ENCODE measurements at places on chromosomes 11 and 22.

DNA sequence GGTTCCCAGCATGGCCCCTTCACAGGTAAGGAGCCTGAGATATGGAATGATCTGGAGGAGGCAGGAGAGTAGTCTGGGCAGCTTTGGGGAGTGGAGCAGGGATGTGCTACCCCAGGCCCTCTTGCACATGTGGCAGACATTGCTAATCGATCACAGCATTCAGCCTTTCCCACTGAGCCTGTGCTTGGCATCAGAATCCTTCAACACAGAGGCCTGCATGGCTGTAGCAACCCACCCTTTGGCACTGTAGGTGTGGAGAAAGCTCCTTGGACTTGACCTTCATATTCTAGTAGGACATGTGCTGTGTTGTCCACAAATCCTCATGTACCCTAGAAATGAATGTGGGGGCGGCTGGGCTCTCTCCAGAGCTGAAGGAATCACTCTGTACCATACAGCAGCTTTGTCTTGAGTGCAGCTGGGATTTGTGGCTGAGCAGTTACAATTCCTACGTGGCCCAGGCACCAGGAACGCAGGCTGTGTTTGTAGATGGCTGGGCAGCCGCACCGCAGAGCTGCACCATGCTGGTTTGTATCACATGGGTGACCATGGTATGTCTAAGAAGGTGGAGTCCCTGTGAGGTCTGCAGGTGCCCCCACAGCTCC, 21.8 kb upstream of the PPP6R3 start:
- DNase-seq: no peak

- DNase-seq: no peak
Measured at GRCh38 chr22:47695176-47695575, 932.7 kb downstream of the TBC1D22A start.

GRCh38 chr11:58525037-58525614, 17.2 kb upstream of the OR5B21 start:
- DNase-seq: no peak

DNA sequence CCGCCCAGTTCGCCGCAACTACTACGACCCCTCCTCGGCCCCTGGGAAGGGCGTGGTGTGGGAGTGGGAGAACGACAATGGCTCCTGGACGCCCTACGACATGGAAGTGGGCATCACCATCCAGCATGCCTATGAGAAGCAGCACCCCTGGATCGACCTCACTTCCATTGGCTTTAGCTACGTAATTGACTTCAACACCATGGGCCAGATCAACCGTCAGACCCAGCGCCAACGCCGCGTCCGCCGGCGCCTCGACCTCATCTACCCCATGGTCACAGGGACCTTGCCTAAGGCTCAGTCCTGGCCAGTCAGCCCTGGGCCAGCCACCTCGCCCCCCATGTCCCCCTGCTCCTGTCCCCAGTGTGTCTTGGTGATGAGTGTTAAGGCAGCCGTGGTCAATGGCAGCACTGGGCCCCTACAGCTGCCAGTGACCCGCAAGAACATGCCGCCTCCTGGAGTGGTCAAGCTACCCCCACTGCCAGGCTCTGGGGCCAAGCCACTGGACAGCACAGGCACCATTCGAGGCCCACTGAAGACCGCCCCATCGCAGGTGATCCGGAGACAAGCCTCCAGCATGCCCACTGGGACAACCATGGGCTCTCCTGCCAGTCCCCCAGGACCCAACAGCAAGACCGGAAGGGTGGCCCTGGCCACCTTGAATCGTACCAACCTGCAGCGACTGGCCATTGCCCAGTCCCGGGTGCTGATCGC, 10.0 kb downstream of the DTX4 start:
- no peak for DNase-seq

DNA sequence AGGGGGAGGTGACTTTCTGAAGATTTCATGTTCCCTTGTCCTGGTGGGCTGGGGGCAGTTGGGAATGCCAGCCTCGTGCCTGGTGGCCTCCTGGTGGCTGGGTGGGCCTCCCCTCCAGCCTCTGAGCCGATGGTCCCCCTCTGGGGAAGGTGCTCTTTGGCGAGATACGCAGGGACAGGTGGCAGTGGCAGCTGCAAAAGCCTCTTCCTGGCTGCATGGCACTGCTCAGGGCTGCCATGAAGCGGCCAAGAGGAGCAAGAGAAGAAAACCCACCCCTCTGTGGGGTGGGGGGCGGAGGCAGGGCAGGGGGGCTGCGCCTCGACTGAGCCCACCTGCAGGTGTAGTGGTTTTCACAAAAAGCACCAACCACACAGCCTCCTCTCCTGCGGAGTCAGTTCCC, 61.8 kb upstream of the PHF21B start:
- DNase-seq: no peak

DNA sequence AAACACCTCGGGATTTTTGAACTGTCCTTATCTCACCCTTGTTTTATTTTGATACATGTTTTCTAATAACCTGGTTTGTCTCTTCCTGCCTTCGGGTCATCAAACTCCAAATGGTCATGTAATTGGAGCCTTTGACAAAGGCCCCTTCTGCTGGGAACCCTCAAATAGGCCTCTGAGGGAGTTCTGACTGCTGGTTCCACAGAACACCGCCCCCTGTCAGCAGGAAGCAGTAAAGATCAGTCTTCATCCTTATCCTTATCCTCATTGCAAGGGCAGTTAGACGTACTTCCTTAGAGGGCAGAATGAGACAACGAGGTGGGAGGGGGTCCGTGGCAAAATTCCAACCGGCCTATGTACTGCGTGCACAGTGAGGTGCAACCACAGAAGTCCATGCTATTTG, 12.1 kb downstream of the TRIM51 start:
- no peak for DNase-seq

GRCh38 chr11:27201454-27202302, 161.1 kb downstream of the BBOX1 start:
- peak; percentile 96 for DNase-seq

All from fibroblast of skin of right quadriceps (primary cell).